Activated T-helper 2 cell treated with anti-CD3 and anti-CD28 coated beads, Interferon-gamma antibody, Interleukin-2, Interleukin-4, amounts not matched to agents 10 μg/mL and 5 μg/mL and 100 μg/mL, durations not matched to agents 14 hours and 24 hours and 36 hours (primary cell): ENCODE measurements at places on chromosomes 16 and 17. TPM values are rescaled to one million over a fixed set of nuclear protein-coding genes. Genes with fewer than 3 reads are reported as not detected.

Gene NCOR1
- 134 and 139 TPM in 2 replicates for total RNA-seq

DNA sequence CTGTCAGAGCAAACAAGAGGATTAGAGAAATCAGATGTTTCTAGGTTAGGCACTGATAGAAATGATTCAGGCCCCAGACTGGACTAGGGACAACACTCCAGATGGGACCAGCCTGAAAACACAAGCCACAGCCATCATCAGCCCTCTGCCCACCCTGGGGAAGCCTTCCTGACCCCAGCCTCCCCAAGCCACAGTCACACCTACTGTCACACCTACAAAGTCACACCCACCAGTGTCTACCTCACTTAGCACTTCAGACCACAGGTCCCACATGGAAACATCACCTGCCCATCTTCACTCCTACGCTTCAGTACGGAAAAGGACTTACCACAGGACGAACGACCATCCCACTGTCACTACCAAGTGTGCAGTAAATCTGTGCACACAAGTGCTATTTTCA, 197.9 kb downstream of the ZFHX3 start:
- no peak overlapping the region for H3K4me3 ChIP-seq
- H3K36me3 ChIP-seq = no peaks in the 10 kb centered on the region
- H3K27ac ChIP-seq = no peak overlapping the region
- H3K27me3 ChIP-seq = peaks cover 16% of the 10 kb centered on the region
- peaks cover 21% of the 10 kb centered on the region for H3K4me1 ChIP-seq
- no peak for DNase-seq

- no peak overlapping the region for H3K27ac ChIP-seq
- DNase-seq = no peak
- H3K27me3 ChIP-seq = no peaks in the 10 kb centered on the region
- no peaks in the 10 kb centered on the region for H3K36me3 ChIP-seq
- H3K4me1 ChIP-seq = no peaks in the 10 kb centered on the region
- no peak overlapping the region for H3K4me3 ChIP-seq
Observed at GRCh38 chr17:69870091-69870530, 204.9 kb upstream of the KCNJ16 start.

GRCh38 chr17:19343671-19344151, 18.8 kb downstream of the B9D1 start:
- no peak overlapping the region for H3K27ac ChIP-seq
- H3K36me3 ChIP-seq = no peaks in the 10 kb centered on the region
- no peaks in the 10 kb centered on the region for H3K27me3 ChIP-seq
- peaks cover 3% of the 10 kb centered on the region for H3K4me1 ChIP-seq
- H3K4me3 ChIP-seq = no peak overlapping the region
